Posterior vena cava (tissue), 2 donors: ENCODE measurements at places on chromosomes 5 and 9. TPM values are rescaled to one million over a fixed set of nuclear protein-coding genes. Genes with fewer than 3 reads are reported as not detected.

TAF11L5 gene
- not detected for total RNA-seq

DNA sequence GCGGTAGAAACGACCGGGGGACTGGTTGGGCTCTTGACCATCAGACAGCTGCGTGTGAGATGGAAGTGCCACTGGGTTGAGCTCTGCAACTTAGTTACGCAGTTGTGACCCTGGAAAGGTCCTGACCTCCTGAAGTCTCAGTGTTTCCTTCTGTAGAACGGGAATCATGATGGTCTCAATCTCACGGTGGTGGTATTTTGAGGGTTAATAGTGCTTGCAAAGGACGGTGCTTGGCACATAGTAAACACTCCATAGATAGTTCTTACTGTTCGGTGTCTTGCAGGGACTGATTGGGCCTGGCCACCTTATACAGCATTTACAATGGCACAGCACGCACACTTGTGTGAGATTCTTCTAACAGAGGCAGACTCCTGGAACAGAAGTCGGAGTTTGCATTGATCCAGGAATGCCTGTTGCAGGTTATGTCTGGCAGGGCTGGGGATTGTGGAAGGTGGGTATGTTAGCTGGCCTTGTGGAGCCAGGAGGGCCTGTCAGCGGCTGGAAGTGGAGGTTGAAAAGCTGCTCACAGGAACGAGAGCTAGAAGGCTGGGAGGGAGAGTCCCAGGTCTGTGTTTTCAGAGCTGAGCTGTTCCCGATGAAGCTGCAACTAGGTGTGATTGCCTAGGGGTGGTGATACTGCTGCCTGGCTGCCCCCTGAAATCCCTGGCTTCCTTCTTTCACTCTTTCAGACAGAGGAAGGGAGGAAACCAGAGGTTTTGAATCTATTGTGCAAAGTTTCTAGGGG lies 962 bp upstream of the TXN start:
- no peak for DNase-seq

- no peak for DNase-seq
Observed at GRCh38 chr9:97627624-97628023, 5.5 kb downstream of the TSTD2 start.

FAM153A gene
- total RNA-seq, result 3.4 TPM

DNA sequence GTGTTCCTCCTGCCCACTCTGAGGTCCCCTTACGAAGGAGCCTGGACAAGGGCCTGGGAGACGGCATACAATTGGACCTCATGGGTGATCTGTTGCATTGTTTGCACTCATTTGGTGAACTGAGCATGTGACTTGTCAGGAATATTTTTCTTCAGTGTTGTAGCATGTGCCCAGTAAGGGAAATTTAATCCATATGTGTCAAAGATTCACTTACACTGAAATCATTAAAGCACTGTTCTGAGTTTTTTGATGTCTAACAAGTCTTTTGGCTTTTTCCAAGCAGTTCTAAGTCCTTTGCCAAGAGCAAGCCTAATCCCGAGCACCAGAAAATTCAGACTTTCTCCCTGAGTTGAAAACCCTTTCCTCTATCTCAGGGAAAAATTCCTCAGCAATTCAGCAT lies 61.6 kb upstream of the RPS23 start:
- DNase-seq, result no peak

DNA sequence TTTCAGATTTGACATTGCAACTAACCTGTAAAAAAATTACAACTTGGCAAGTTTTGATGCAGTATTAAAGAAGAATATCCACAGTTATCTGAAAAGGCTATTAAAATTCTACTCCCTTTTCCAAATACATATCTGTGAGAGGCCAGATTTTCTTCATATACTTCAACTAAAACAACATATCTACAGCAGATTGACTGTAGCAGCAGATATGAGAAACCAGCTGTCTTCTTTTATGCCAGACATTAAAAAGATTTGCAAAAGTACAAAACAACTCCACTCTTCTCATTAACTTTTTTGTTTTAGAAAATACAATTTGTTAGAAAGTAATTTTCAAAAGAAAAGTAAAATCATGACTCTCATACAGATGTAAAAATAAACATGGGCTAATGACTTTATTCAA lies 281.1 kb upstream of the PCSK5 start:
- no peak for DNase-seq

GRCh38 chr5:39850291-39850690 lies 425.5 kb upstream of the DAB2 start:
- DNase-seq, result no peak

- DNase-seq, result peak; percentile 51
Observed at GRCh38 chr5:156680831-156681230, 169.3 kb upstream of the PPP1R2B start.

TSLP gene
- total RNA-seq, result 1.7 TPM

DNA sequence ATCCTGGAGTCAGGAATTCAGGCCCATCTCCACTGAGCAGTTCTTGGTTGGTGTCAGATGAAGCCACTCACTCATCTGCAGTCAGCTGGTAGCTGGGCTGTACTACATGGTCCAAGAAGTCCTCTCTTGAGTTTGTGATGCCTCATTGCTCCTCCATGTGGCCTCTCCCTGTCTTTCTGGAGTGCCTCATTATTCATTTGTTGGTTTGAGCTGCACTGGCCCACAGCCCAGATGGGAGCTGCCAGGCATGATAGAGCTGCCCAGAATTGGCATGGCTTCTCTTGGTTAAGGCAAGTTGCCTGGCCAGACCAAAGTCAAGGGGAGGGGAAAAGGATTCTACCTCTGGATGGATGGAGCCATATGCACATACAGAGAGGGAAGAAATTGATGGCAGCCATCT lies 8.0 kb downstream of the PTCD2 start:
- no peak for DNase-seq

GRCh38 chr5:52895572-52896413 lies 93.4 kb upstream of the ITGA2 start:
- DNase-seq, result no peak

DNA sequence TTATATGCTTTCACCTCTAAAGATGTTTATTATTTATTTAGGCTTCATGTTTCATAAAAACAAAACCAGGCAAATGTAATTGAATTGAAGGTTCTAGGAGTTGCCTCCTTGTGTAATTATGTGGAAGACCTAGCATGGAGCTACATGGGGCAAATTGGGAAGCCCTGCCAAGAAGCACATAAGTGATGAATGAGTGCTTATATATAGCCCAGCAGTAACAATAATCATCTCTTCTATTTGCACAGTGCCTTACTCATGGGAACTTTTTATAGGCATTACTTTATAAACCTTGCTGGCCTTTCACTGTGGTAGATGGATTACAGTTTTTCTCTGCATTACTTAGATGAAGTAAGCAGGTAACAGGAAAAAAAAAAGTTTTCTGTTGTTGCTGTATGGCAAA lies 40.0 kb upstream of the GRAMD2B start:
- DNase-seq, result no peak

- DNase-seq, result no peak
Observed at GRCh38 chr5:110965773-110966581, 105.5 kb upstream of the TSLP start.

GRCh38 chr9:16318516-16319060 lies 551.9 kb downstream of the BNC2 start:
- DNase-seq, result no peak

- DNase-seq, result no peak
Observed at GRCh38 chr5:33688066-33688465, 203.7 kb downstream of the ADAMTS12 start.

GRCh38 chr9:97502984-97503861 lies 1.8 kb downstream of the TMOD1 start:
- DNase-seq, result no peak

DNA sequence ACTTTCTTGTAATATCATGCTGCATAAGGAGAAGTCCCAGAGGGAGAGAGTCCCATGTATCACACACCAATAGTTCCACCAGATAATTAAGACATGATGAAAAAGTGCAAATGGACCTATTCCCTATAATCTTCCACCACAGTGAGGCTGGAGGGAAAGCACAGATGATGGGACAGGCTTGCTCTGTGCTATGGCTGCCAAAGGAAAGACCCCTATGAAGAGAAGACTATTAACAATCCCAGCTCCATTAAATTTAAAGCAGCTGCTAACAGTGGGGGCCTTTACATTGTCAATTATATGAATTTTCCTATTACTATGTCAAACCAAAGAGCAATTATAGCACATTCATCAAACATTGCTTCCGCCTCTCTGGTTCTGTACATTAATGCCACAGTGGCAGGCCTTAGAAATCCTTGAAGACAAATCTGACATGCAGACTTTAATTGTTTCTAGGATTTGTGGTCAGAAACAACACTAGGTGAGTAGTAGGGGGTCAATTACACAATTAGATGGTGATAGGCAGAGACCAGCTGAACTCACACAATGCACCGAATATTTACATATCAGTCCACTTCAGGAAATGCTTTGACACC lies 551.3 kb downstream of the TLE1 start:
- no peak for DNase-seq

GRCh38 chr5:156036640-156037039 lies 290.3 kb upstream of the SGCD start:
- no peak for DNase-seq

- DNase-seq, result no peak
Observed at GRCh38 chr9:101132801-101133200, 104.3 kb downstream of the PLPPR1 start.

GRCh38 chr5:138890644-138891043 lies 15.5 kb upstream of the LRRTM2 start:
- no peak for DNase-seq

MYMK gene
- total RNA-seq, result not detected

SLC4A9 gene
- not detected for total RNA-seq

DNA sequence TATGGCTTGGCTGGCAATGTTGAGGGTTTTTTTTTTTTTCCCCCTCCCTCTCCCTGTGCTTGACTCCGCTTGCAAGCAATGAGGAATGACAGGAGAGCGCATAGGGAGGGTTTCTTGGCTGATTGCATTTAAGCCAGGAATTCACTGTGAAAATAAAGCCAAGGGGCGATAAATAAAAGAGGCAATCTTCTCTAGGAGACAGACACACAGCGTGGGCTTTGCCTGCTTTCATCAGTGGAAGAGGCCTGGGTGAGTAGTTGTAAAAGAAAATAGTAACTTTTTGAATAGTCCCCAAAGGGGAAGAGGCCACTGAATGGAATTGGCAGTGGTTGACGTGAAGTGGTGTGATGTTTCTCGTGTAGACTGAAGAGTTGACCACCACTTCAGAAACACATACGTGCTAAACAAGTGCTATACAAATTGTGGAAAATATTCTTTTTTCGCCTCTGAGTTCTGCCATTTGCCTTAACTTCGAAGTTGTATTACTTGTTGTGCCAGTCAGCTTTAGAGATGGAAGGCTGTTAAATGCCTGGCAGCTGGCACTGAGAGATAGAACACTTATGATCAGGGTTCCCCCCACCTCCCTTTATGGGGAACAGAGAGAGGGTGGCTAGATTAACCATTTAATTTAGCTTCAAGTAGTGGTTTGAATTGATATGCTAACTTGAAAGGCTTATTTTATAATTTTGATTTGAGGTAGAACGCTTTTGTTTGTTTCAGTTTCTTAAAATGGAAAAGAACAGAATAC lies 3.0 kb downstream of the ZSWIM6 start:
- no peak for DNase-seq

GRCh38 chr5:149832636-149833035 lies 102.5 kb downstream of the PPARGC1B start:
- DNase-seq, result no peak

- DNase-seq, result no peak
Observed at GRCh38 chr5:9894571-9895301, 264.6 kb upstream of the TAS2R1 start.

DNA sequence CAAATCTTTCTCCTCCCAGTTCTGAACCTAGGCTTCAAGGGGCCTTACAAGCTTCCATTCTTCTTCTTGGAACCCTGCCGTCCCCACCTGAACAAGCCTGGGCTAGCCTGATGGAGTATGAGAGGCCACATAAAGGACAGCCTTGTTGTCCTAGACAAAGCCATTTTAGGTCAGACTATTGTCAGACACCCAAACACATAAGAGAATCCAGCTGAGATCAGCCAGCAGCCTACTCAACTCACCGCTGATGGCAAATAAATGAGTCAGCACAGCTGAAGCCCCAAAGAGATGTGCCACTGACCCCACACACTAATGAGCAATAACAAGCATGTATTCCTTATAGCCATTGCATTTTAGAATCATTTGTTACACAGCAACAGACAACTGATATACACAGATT lies 33.8 kb downstream of the SVEP1 start:
- DNase-seq, result no peak

DNA sequence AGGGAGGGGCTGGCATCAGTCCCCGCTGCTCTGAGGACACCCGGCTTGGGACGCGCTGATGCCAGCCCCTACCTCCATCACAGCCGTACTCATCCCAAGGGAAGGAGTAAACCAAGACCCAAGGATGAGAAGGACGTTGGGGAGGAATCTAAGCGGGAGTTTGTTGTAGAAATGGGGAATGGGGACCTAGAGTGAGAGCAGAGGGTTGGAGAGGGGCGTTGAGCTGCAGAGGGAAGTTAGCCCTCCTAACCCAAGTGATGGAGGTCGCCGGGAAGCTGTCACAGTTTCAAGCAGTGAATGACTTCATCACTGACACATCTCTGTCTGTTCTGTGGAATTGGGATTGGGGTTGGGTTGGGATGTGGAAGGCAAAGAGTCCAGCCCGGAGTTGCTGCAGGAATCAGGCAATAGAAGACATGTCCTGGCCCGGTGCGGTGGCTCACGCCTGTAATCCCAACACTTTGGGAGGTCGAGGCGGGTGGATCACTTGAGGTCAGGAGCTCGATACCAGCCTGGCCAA lies 759 bp upstream of the SUSD1 start:
- DNase-seq, result no peak

- DNase-seq, result peak; percentile 87
Observed at GRCh38 chr5:150350524-150351344, 6.8 kb upstream of the TCOF1 start.

SREK1 gene
- 56.1 TPM for total RNA-seq

- no peak for DNase-seq
Observed at GRCh38 chr5:121432-121831, 29.5 kb downstream of the PLEKHG4B start.

ADAMTS16 gene
- total RNA-seq, result 0.74 TPM

CCDC180 gene
- 4.9 TPM for total RNA-seq

DNA sequence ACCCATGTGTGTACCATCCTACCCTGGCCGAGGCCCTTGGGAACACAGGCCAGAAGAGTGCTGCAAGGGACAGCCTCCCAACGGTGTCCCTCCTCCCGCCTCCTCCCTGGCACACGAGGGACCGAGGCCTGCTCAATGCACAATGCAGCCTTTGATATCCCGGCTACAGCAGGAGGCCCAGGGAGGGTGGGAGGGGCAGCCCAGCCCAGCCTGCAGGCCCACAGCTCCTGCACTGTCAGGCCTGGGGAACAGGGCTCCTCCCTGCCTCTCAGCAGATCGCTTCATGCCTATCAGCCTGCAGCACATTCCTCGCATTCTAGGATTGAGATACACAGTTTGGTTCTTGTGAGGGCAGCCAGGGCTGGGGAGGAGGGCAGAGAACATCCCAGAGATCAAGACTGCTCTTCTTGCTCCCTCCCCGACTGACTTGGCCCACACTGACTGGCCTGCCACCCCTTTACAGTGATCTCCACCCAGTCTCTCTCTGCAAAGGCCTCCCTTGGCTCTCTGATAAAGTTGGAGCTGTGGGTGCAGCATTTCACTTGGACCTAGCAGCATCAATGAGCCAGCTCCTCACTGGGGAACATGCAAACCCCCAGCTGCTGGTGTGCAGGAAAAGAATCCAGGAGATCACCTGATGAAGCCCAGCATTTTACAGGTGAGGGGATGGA lies at the start of gene SH3TC2:
TSS of gene SH3TC2 (minus strand) at position 46 of the 671 bp plus-strand sequence. CDS start at position 6, 40 bp downstream.
- no peak for DNase-seq
